NCI-H1417 treated with DMSO at 0.1 percent for 48 hours (cell line): ENCODE measurements at places on chromosomes 11 and 22.

- peak; percentile 66 for DNase-seq
Measured at GRCh38 chr11:35615921-35616900, 2.0 kb upstream of the FJX1 start.

- DNase-seq: no peak
Measured at GRCh38 chr11:65206901-65207300, 25.2 kb downstream of the CAPN1 start.

- DNase-seq: no peak
Measured at GRCh38 chr11:48095779-48096470, 115.6 kb downstream of the PTPRJ start.

- DNase-seq: no peak
Measured at GRCh38 chr22:19548964-19549363, 24.8 kb upstream of the CLDN5 start.

DNA sequence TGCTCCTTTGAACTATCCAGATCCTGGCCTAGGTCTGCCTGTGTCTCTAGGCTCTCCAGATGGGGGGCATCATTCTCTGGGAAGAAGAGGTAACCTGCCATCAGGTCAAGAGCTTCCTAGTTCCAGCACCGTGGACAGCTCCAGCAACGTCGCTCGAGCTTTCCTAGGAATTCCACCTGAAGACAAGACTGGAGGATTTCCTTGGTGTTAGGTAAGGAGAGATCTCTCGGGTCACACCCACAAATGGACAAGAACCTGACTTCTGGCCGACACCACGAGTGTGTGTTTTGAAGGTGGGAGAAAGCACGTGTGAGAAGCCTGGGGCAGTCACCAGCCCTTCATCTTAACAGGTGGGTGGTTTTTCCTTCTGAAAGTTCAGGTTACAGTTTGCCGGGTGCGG lies 1.2 kb downstream of the PRG3 start:
- DNase-seq: no peak

GRCh38 chr11:79157738-79158137 lies 283.1 kb downstream of the TENM4 start:
- no peak for DNase-seq
